Uterus (tissue), 4 donors: ENCODE measurements at places on chromosomes 3 and 15.

DNA sequence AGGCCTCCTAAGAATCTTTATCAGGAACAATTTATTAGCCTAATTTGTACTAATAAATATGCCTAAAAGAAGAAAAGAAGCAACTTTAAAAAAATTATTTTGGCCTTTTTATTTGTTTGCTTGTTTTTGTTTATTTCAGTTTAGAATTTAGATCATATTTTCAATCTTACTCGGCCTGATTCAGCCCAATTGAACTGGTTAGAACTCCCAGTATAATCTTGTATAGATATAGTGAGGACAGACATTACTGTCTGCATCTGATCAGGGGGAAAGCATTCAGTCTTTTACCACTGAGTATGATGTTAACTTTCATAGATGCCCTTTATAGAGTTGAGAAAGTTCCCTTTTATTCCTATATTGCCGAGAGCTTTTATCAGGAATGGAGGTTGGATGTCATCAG lies 56.0 kb upstream of the CSTA start:
- no peak for DNase-seq

GRCh38 chr3:187702507-187703033 lies at the start of gene RTP2:
Gene RTP2, minus strand, starts transcription at chr3:187702557. Its CDS starts 429 bp downstream, at chr3:187702128.
- DNase-seq: no peak

DNA sequence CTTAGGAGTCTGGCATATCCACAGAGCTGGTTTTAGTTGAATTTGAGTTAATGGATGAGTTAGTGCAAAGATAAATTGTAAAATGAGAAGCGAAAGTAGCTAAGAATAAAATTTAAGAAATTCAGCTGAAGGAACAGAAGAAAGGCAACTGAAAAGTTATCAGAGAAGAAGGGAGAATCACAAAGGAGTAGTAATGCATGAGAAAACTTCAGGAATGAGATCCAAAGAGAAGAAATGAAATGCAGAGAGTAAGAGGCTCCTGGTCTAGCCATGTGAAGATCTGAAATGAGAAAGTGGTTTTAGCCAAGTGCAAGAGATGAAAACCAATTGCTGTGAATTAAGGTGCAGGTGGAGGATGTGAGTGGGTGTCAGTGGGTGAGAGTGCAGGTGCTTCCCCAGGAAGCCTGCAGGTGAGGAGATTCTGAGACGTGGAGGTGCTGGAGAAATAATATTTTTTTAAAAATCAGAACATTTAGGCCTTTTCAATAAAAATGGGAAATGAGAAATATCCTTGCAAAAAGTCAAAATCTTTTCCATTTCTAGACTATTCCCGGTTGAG lies 18.5 kb downstream of the KBTBD8 start:
- DNase-seq: no peak

- no peak for DNase-seq
Observed at GRCh38 chr15:74937272-74937589, 642 bp downstream of the COX5A start.

- DNase-seq: no peak
Observed at GRCh38 chr15:39709941-39710340, 72.7 kb downstream of the FSIP1 start.

- DNase-seq: no peak
Observed at GRCh38 chr15:69807721-69808120, 290.0 kb downstream of the TLE3 start.

DNA sequence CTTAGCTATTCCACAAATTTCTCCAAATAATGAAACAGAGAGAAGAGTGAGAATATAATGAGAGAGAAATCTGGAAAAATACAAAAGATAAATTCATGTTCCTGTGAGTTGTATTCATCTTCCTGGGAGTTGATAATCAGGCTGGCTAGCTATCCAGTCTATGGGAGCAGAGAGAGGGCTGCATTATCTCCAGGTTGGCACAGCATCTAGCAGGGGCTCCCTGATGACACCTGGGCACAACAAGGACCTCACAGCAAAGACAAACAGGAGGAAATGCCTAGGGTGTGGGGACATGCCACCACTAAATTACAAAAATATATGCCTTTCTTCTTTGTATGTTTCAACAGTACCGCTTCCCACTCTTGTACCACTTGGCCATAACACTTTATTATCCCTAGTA lies 1.9 kb downstream of the EHD4 start:
- no peak for DNase-seq

DNA sequence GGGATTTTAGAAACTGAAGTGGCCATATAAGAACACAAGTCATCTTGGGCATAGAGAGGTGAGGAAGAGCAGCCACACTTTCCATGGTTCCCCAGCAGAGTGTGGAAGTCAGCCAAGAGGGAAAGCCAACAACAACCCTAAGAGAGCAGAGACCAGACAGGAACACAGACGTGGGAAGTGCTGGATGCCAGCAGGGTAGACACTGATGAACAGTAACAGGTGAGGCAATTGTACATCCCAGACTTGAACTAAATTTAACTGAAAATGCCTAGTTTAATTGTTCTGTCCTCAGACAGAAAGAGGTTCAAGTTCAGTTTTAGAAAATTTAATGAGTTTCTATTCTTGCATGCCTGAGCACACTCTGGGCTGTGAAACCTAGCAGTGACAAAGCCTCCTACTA lies 212.1 kb downstream of the ATP8B4 start:
- no peak for DNase-seq

GRCh38 chr3:87436781-87437543 lies 160.6 kb upstream of the POU1F1 start:
- DNase-seq: no peak

- no peak for DNase-seq
Observed at GRCh38 chr15:49424954-49425353, 1.9 kb downstream of the FGF7 start.

- DNase-seq: no peak
Observed at GRCh38 chr3:76753599-76753998, 286.3 kb upstream of the ROBO2 start.

- DNase-seq: no peak
Observed at GRCh38 chr3:59277816-59278215, 228.0 kb upstream of the CFAP20DC start.

- no peak for DNase-seq
Observed at GRCh38 chr15:83588441-83588840, 65.5 kb upstream of the ADAMTSL3 start.

GRCh38 chr3:97009427-97010019 lies 195.1 kb downstream of the EPHA6 start:
- DNase-seq: no peak
